Hypothalamus (tissue), 51 donors: ENCODE measurements at places on chromosomes 6 and 20.

GRCh38 chr6:23334360-23334759 lies 765.0 kb downstream of the HDGFL1 start:
- DNase-seq: no peak

DNA sequence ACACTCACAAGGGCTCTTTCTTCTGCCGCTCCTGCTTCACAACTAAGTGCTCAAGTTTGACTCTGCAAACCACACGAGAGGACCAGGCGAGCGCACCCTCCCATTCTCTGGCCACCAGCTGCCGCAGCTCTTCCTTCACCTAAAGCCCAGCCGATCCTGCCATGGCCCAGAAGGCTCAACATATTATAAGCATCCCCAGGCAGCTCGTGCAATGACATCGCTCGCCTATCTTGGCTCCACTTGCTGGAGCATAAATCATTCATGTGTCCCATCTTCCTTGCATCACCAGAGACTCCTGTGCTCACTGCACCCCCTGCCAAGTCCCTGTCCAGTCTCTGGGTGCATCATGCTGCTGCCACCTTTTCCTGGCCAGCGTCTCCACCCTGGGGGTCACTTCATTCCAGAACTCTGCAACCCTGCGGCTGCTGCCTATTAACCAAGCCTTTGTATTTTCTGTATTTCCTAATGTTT lies 59.0 kb downstream of the PSMG4 start:
- no peak for DNase-seq

DNA sequence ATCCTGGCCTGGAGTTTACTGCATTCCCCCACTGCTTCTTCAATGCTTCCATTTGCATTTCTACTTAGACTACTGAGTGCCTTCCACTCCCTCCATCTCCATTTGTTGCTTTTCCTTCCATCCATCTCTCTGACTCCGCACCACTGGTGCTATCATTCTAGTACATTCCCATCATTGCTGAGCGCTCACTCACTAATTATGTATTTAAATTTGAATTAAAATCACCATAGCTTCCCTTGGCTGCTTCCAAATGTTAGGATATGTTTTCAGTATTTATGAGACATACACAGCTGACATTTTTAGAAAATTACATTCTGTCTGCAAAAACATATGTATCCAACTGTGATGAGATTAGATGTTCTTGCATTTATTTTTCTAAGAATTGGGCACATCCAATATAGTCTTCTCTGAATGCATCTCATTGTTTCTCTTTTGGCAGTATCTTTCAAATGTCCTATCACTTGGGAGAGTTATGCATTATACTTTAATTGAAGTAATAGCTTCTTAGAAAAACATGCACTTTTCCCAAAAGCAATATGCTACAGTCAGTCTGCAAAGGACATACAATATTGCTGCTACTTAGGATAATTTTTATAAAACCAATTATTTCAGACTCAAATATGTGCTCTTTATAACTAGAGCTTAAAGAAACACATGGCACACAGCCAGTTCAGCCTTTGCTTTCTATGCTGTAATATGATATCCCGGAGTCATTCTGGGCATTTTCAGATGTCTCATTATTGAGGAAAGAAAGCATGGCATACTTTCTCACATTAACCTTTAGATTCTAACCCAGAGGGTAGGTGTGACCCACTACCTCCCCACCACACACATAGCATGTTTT lies 12.1 kb upstream of the COL21A1 start:
- DNase-seq: no peak

DNA sequence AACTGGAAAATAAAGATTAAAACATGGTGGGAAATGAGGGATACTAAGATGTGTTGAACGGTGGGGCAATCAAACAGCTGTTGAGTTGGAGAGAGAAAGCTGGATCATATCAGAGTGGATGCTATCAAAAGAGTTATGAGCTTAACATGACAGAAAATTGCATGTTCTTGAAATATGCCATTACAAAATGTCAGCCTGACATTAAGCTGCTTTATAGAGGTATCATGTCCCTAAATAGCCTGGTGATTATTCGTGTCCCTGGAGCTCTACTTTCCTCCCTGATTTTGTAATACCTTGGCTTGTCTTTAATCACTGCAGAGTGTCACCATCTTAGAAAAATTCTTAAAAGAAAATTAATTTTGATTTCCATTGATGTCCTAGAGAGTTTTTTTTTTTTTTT lies 223.1 kb downstream of the PHF3 start:
- no peak for DNase-seq

GRCh38 chr20:31638317-31638716 lies 605 bp downstream of the COX4I2 start:
- no peak for DNase-seq

DNA sequence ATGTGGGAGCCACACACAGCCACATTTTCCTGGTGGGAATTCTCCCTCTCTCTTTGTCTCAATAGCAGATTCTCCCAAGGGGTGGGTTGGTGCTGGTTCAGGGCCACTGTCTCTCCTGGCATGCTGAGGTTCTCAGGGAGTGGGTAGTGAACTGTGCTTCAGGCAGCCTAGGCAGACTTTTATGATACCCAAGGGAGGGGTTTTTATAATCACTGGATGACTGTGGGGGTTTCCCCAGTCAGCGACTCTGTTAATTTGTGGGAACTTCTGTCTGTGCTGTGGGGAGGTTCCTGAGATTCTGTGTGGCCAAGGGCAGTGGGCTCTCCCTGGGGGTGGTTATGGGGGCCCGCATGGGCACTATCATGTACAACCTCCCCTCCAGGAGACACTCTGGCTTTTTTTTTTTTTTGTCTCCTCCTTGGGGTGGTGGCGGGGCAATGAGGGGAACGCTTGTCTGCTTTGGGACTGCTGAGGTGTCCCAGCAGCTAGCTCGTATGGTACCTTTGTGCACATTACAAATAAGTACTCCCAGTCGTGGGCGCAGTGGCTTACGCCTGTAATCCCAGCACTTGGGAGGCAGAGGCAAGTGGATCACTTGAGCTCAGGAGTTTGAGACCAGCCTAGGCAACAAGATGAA lies 10.0 kb downstream of the PTK7 start:
- DNase-seq: no peak

GRCh38 chr6:108841377-108841855 lies 6.8 kb upstream of the ARMC2 start:
- no peak for DNase-seq

DNA sequence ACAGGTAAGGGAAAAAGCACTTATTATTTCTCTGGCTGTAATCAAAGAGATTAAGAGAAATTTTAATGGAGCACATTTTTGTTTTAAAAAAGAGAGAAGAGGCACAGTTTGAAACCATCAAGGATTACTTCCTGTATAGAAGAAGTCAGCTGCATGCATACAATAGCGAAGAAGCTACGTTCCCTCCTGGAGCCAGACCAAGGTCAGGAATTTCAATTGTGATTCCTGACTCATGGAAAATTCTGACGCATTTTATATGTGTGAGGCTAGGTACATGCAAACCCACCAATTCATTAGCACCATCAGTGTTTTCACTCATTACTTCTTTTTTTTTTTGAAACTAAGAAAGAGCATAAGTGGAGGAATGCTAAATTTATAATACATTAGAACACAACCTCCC lies 232.7 kb upstream of the SGK1 start:
- DNase-seq: no peak

DNA sequence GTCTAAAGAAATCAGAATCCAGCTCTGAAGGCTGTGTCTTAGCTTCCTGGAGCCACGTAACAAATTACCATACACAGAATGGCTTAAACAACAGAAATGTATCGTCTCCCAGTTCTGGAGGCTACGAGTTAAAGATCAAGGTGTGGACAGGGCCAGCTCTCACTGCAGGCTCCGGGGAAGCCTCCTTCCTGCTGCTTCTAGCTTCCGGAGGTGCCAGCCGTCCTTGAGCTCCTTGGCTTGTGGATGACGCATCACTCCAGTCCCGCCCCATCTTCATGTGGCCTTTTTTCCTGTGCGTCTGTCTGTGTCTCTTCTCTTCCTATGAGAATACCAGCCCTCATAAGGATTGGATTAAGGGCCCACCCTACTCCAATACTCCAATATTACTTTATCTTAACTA lies 319.1 kb upstream of the QKI start:
- no peak for DNase-seq

GRCh38 chr6:21870076-21870730 lies 276.7 kb downstream of the SOX4 start:
- DNase-seq: no peak

DNA sequence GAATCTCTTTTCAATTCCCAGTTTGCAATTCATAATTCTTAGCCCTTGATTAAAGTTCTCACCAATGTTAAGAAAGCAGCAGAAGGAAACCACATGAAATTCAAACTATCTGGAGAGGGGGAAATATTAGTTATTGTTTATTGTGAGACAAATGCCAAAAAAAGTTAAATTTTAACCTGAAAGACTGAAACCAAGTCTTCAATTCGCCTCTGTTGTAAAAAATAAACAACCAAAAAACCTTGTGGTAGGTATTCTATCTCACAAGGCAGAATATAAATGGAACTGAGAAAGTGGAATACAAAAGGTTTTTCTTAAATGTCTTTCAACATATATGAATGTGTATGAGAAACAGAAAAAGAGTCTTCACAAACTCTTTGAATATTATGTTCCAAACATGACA lies 24.8 kb downstream of the TMX4 start:
- DNase-seq: no peak

DNA sequence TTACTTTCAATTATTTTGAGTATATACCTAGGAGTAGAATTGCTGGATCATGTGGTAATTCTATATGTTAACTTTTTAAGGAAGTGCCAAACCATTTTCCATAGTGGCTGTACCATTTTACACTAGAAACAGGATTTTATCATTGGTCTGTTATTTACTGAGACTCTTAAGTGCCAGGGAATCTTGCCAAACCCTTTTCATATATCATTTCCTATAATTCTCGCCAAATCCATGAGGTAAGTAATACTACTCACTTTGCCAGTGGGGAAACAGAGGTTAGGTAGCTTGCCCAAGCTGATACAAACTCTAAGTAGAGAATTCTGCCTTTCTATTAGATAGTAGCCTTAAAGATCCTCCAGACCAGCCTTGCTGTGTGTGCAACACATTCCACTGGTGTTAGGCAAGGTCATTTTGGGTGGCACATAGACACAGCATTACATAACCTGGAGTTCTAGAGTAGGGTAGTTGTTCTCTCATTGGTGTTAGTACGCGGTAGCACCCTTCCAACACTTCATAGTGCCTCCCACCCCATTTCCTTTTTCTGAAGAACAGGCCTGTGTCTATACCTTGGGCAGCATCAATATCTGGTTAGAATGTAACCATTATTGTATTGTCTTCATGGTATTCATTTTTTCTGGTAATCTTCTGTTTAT lies 65.5 kb downstream of the ARID1B start:
- DNase-seq: no peak

- no peak for DNase-seq
Measured at GRCh38 chr20:11067359-11067758, 393.6 kb upstream of the JAG1 start.

DNA sequence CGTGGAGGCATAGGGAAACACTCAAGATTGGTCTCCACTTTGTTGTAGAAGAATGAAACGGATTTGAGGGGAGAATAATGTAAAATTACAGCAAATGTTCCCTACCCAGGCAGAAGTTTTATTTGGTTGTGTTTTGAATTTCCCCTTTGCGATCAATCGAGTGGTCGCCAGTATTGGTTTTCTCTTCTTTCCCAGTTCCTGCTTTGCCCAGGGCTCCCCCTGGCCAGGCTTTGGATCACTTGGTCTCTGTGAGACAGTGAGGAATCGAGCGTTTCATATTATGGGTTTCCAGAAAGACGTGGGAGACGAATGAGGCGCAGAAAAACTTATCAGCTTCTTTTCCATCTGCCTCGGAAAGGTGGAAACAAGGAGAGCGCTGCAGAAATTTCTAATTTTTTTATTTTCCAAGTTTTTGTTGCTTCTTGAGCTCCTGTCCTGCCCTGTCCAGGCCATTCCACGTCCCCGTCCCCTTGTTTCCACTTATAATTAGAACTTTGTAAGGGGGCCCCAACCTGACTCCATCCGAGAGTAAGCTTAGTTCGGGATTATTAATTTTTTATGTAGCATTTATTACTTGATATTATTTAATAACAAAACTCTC lies 7.5 kb upstream of the TBX18 start:
- no peak for DNase-seq

DNA sequence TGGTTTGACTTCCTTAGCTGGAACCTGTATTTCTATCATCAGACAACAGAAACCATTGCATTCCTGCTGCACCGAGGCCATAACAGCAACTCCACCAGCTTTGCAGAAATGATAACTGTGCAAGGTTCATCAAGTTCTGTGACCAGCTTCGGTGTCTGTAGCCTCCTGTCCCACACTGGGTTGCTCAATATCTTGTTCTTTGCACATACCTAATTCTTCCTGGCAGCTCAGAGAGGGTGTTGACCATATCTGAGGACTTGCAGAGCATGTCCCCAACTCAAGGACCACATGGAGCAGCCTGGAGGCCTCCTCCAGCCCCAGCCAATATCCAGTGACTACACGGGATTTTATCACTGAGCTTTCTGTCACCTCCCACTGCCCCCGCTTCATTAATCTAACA lies 59.3 kb upstream of the SCAF8 start:
- no peak for DNase-seq

GRCh38 chr6:154675602-154676088 lies 57.6 kb upstream of the SCAF8 start:
- peak; percentile 23 for DNase-seq

DNA sequence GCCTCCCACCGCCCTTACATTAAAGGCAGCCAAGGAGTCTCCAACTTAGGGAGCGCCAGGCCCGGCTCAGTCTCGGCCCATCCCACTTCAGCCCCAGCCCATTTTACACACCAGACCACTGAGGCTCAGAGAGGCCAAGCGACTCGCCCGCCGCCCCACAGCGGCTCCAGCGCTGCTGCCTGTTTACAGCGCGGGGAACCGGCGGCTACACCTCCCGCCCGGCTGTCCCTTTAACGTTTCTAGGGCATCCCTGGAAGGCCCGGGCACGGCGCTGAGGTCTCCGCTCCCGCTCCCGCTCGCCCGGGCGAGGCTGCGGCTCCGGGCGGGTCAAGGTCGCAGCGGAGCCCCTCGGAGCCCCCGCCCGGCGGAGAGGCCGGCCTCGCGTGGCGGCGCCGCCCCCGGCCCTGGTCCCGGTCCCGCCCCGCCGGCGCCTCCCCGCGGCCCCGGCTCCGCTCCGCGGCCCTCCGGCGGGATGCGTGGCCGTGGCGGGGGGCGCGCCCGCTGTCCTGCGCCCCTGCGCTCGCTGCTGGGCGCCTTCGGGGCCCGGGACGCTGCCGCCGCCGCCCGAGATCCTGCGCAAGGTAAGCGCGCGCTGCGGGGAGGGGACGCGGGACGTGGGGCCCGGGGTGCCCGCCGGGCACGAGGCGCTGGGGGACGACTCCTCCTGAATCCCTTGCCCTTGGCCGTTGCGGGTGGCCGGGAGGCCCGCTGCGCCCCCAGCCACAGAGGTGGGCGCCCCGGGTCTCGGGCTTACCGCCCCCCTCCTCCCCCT lies 27.1 kb upstream of the PHACTR3 start:
- no peak for DNase-seq

DNA sequence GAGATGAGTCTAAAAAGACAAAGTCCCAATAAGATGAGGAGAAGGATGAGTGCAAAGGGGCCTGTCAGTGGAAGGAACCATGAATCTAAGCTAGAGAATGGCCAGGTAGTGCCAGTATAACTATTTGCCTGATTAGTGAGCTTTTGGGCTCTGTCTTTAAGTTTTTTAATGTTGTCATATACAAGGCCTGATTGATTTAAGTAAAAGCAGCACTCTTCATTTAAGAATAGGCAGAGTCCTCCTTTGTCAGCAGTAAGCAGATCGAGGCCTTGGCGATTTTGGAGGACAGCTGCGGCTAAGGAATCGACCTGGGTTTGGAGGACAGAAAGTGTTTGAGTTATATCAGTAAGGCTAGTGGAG lies 753.4 kb upstream of the ADGRB3 start:
- DNase-seq: no peak
